Dermis microvascular lymphatic vessel endothelial cell (primary cell): ENCODE measurements at places on chromosomes 4 and X. TPM values are rescaled to one million over a fixed set of nuclear protein-coding genes. Genes with fewer than 3 reads are reported as not detected.

CXCL1 gene
- 5.6 and 18.0 TPM in 2 replicates for total RNA-seq

SUPT20HL1 gene
- total RNA-seq, result not detected in 2 replicates

ZNF41 gene
- total RNA-seq, result 10.7 and 11.4 TPM in 2 replicates

ERCC6L gene
- 1.3 and 3.6 TPM in 2 replicates for total RNA-seq

TRPC3 gene
- total RNA-seq, result under 0.01 TPM in 1 of 2 replicates, not detected in the other

UCHL1 gene
- total RNA-seq, result 24.9 and 49.9 TPM in 2 replicates

PNMA5 gene
- total RNA-seq, result not detected in 2 replicates

PABPC1L2A gene
- not detected in 2 replicates for total RNA-seq

FMR1NB gene
- not detected in 2 replicates for total RNA-seq

SMARCA1 gene
- total RNA-seq, result 16.4 and 21.7 TPM in 2 replicates

CTAG2 gene
- not detected in 2 replicates for total RNA-seq

PDCL2 gene
- total RNA-seq, result not detected in 2 replicates

IL13RA1 gene
- 47.9 and 65.7 TPM in 2 replicates for total RNA-seq

ANAPC4 gene
- total RNA-seq, result 19.3 and 21.4 TPM in 2 replicates

PPP4R3C gene
- total RNA-seq, result not detected in 2 replicates
